Fibroblast of skin of scalp (primary cell): ENCODE measurements at places on chromosomes 11 and 22.

GRCh38 chr22:21917181-21917958 is 35.3 kb downstream of the PPM1F start:
- DNase-seq, result no peak

DNA sequence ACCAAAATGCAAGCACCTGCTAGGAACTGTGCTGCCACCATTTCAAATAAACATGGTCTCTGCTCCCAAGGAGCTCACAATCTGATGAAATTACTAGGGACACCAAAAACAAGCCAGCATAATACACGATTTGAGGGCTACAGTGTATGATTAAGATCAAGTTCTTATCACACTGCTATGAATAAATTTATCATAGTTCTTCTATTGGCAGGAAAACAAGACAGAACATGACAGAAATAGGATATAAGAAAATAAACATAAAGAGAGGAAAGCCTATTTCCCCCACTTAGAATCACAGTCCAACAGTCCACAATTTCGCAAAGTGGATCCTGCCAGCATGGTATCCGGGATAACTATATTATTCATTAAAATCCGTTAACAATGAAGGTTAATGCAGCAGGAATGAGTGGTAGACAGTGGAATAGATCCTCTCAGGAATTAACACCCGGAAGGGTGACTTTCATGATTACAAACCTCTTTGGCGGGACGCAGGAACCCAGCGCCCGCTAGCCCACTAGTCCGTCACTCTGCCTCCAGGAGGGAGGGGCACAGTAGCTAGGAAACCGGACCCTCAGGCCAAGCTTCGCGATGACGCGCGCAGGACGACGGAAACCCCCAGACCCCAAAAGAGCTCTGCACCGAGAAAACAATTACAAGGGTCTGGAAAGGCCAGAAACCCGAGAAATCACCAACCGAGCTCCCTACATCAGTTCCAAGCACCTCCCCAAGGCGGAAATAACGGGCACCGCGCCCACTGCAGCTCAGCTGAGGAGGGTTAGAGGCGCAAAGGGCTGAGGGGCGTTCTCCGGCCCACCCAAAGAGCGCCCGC is 607 bp downstream of the CCDC82 start:
- no peak for DNase-seq

- no peak for DNase-seq
Observed at GRCh38 chr11:119681361-119681910, 47.6 kb downstream of the NECTIN1 start.

DNA sequence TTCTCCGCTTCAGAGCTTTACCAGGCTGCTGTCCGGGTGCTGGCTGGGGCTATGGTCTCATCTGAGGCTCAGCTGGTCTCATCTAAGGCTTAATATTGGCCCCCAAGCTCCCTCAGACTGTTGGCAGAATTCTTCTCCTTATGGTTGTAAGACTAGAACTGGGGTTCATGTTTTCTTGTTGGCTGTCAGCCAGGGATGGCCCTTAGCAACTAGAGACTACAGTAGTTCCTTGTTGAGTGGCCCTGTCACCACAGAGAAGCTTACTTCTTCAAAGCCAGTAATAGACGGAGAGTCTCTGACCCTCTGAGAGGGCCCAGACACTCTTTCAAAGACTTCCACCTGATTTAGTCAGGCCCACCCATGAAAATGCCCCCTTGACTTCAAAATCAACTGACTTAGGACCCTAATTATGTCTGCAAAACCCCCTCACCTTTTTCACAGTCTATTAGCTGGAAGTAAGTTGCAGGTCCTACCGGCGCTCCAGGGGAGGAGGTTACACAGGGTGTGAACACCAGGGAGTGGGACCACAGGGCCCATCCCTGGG is 24.2 kb upstream of the TREH start:
- no peak for DNase-seq

DNA sequence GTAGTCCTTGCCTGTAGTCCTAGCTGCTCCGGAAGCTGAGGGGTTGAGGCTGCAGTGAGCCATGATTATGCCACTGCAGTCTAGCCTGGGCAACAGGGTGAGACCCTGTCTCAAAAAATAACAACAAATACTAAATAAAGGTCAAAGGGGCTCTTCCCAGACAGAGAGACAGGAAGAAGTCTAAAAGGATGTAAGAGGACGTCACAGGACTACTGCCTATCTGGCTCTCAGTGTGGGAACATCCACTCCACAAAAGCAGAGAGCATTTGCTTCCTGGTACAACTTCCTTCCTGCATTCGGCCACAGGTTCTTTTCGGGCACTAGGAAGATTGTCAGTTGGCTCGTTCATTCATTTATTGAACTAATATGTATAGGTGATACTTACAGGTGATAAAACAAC is 110.6 kb downstream of the SGSM3 start:
- no peak for DNase-seq

- no peak for DNase-seq
Observed at GRCh38 chr11:19555266-19555665, 157.4 kb upstream of the NAV2 start.

- DNase-seq, result peak; percentile 33
Observed at GRCh38 chr22:42964994-42965699, 49.8 kb downstream of the PACSIN2 start.
